NCI-H2171 treated with DMSO at 0.1 percent for 48 hours (cell line): ENCODE measurements at places on chromosomes 13 and 19.

DNA sequence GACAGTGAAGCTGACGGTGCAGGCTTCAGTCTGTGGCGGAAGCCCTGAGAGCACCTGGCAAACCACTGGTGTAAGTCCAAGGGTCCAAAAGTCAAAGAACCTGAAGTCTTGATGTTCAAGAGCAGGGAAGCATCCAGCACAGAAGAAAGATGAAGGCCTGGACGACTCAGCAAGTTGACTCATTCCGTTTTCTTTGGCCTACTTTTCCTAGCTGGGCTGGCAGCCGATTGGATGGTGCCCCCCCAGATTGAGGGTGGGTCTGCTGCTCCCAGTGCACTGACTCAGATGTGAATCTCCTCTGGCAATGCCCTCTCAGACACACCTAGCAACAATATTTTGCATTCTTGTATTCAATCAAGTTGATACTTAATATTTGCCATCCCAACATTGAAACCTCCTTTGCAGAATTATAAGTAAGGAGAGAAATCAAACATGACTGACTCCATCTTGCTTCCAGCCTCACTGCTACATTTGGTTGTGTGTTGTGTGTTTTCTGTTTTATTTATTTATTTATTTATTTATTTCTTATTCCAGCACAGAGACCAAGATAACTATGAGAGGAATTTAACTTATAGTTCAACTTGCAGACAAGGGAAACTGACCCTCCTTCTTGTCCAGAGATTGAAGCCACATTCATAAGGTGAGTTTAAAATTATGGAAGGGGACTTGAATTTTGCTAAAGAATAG is 32.8 kb downstream of the IGFL2 start:
- no peak for DNase-seq

DNA sequence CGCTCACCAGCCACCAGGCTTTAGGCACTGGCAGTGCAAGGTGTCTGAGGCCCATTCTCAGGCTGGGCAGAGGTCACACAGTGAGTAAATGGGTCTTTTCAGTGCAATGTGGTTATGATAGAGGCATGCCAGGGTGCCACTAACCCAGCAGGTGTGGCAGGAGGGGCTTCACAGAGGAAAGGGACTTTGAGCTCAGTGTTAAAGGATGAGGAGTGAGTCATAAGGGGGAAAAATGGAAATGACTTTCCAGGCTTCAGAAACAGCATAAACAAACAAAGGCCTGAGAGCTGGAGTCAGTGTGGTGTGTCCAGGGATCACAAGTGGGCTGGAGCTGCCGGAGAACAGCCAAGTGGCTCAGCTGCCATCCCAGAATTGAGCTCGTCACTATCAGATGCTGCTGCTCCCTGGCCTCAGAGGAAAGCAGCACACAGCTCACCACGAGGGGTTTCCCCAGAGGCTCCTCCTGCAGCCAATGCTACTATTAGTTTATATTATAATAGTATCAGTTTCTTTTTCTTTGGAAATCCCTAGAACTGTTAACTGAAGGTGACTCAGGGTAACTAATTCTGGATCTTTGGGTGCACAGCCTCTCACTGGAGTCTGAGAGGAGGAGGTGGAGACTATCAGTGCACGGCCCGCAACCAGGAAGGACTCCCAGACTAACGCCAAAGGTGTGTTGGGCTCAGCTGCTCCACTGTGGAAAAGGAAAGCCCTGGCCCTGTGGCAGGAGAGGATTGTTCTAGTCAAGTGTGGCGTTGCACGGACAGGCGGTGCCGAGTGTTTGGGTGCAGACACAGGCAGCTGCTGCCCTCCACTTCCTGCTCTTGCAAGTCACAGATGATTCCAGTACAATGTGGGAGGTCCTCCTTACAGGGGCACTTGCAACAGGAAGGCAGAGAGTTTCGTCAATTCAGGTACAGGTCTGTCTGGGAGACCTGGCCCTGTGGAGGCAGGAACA is 39.5 kb downstream of the DHRS12 start:
- DNase-seq = no peak

DNA sequence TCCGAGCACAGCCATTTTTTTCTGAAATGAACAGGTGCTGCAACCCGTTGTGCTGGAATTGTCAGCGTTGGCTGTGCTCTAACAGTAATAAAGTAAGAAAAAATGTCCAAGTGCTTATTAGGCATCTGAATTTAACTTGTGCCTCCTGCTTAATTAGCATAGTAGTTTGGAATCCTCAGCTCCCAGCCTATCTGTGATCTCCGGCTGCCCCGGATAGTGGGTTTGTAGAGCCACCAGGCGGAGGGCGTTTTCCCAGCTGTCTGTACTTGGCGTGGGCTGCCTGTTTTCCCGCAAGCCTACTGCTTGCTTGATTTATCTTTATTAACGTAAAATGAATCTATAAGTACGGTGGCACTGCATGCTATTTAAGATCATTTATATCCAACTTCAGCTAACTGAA is 137.9 kb downstream of the MTUS2 start:
- no peak for DNase-seq

DNA sequence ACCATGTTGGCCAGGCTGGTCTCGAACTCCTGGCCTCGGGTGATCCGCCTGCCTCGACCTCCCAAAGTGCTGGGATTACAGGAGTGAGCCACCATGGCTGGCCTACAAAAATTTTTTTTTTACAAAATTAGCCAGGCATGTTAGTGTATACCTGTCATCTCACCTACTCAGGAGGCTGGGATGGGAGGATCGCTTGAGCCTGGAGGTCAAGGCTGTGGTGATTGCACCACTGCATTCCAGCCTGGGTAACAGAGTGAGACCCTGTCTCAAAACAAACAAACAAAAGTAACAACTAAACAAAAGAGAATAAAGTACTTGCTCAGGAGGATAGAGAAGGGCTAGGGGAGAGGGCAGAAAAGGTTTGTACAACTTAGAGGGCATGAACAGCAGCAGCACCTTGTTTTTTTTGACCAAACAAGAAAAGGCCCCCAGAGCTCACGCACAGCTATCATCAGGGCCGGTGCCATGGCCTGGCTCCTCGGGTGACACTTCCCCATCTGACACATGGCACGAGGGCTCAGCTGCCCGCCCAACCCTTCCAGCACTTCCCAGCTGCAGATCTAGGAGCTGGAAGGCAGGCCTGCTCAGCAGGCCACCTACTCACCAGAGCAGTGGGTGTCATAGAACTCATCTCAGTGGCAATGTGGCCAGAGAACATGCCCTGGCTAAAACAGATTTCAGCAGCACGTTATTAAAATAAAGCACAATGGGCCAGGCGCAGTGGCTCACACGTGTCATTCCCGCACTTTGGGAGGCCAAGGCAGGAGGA is 8.6 kb upstream of the SLC7A9 start:
- no peak for DNase-seq
